Keratinocyte (primary cell): ENCODE measurements at places on chromosomes 1 and 21.
A peak's percentile ranks its signal among the peaks of the same experiment; 100 is the strongest.

- DNase-seq: no peak
Observed at GRCh38 chr21:38476385-38476784, 21.9 kb downstream of the ERG start.

DNA sequence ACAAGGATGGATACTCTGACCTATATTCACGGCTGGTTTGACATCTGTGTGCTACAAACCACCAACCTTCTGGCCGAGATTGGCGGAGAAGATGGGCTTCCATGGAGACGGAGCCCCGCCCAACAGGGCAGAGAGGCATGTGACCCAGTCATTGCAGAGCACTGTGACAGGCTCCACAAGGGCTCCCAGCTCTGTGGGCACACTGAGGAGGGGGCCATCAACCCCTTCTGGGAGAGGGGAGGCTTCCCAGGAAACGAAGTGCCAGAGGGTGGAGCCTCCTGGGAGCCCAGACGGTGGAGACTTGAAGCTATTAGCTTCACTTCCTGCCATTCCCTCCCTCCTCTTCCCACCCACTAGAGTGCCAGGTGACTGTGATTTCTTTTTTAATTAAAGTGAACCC is 71.6 kb upstream of the IFFO2 start:
- no peak for DNase-seq

GRCh38 chr1:228992907-228993535 is 257.7 kb downstream of the RHOU start:
- DNase-seq: no peak

- DNase-seq: peak; percentile 15
Observed at GRCh38 chr1:20666804-20667203, 5.6 kb upstream of the DDOST start.

DNA sequence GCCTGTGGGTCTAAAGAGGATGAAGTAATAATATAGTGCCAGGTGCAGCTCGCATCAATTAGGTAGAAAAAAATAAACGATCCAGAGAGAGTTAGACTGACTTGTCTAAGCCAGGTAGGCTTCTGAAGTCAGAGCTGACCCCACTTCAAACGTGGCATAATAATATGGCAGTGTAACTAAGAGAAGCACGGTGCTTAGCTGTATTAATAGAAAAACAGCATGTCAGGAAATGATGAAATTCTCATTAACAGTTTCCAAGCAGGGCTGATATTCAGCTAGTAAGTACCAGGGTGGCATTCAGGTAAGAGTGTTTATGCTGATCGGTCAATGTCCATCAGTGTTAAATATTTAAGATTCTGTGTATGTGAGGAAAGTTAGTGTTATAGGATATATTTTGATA is 145.8 kb upstream of the SAMSN1 start:
- DNase-seq: no peak

- DNase-seq: no peak
Observed at GRCh38 chr1:180961622-180962021, 48.9 kb downstream of the KIAA1614 start.

DNA sequence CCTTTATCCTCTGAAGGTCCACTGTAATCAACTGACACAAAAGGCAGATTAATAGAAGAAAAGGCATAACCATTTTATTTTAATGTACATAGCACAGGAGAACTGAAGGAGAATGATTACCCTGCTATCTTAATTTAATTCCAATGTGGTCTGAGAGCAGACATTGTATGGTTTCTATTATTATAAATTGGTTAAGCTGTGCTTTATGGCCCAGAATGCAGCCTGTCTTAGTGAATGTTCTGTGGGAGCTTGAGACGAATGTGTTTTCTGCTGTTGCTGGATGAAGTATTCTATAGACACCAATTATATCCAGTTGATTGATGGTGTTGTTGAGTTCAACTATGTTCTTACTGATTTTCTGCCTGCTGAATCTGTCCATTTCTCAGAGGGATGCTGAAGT is 25.0 kb upstream of the SLC2A1 start:
- no peak for DNase-seq

DNA sequence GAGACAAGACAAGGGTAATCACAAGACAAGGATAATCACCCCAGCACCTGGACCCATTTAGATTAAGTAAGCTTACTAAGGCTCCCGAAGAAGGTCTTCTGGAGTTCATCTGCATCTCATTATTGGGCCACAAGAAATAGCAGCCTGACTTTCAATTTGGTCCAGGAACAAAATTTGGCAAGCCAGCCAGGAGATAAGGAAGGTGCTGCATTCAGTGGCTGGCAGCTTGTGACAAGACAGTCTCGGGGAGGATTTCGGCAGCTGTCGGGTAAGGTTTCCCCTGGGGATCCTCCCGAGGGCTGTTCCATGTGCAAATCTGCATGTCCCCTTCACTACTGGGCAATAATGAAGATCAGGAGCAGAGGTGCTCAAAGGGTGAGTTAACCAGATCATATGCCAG is 195.2 kb downstream of the FCRL5 start:
- DNase-seq: no peak

DNA sequence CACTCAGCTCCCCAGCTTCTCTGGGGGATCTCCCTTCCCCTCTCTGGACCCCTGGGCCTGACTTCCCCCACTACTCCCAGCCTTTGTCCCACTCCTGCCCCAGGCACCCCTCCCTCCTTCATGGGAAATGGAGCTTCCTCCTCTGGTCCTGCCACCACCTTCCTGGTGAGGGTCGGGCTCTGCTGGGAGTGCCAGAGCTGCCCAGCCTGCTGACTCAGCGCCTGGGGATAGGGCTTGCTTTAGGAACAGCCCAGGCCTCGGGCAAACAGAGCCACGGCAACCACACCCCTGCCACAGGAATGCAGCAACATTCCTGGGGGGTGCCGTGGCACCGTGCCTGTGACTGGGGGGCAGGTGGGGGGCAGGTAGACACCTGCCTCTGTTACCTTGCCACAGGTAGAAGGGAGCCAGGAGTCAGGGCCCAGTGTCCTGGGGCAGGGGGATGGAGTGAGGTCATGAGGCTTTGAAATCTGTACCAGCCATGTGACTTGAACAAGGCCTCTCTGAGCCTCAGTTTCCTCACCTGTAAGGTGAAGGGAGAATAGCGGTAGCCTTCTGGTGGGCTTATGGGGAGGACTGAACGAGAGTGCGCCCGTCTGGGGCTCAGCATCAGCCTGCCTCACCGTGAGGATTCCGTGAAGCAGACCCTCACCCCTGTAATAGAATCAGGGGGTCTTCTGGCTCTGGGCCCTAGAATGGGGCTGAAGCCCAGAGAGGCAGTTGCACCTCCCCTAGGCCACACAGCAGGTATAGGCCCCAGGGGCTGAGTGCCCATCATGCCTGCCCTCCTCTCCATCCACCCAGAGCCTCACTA is 17.8 kb upstream of the EPHA2 start:
- peak; percentile 99 for DNase-seq

DNA sequence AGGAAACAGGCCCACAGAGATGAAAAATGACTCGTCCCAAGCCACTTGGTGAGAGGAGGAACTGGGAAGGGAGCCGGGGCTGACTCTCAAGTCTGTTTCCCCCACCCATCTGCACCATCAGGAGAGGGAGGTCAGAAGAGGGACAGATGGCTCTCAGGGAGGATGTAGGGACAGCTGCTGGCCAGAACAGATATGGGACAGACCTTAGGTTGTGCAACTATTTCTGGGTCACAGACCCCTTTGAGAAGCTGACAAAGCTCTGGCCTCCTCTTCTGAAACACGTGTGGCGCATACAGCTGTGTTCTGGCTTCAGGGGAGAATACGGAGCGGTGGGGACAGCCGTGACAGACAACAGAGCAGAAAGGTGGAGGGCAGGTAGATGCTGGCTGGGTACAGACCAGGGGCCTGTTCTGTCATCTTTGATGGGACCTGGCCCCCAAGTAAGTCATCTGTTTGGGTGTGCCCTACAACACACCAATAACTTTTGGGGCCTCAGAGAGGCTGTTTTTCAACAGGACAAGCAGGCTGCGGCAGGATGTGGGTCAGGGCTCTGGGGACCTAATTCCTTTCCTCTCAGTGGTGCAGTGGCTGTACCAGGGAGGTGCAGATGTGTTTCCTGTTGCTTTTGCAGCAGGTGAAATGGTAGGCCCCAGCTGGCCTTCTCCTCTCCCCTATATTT is 7.3 kb downstream of the SH3BGRL3 start:
- DNase-seq: no peak

GRCh38 chr1:30410153-30410851 is 313.1 kb downstream of the MATN1 start:
- no peak for DNase-seq

- no peak for DNase-seq
Observed at GRCh38 chr1:9093581-9093980, 24.1 kb upstream of the SLC2A5 start.

DNA sequence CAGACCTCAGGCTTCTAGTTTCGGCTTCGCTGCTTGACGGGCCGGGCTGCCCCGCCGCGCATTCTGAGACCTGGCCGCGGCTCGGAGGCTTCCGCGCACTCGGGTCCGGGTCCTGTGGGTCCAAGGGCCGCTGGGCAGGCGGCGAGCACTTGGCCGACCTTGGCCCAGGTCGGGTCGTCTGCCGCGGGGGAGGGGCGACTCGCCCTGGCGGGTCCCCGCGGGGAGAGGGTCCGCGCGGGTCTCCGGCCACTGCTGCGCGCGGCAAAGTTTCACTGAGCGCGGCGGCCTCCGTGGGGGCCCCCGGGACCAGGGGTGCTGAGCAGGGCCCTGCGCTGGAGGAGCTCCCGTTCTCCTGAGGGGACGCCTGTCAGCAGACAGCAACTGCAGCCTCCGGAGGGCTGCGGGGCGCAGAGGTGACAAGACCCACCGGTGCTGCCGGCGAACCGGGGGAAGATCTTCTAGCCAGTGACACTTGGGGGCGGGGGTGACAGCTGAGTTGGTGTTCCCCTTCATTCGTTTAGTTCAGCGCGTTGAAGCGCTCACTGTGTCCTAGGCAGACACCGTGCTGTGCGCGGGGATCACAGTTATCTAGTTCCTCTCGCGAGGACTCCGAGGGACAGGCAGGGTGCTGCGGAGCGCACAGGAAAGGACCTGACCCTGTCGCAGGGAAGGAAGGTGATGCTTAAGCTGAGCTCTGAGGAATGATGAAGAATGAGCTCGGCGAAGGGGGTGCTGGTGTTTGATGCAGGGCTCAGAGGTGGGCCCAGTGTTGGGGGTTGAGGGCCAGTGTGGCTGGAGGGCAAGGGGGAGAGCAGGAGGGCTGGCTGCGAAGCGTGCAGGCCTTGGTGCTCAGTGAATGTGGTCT is 725 bp downstream of the MTFR1L start:
- DNase-seq: no peak

DNA sequence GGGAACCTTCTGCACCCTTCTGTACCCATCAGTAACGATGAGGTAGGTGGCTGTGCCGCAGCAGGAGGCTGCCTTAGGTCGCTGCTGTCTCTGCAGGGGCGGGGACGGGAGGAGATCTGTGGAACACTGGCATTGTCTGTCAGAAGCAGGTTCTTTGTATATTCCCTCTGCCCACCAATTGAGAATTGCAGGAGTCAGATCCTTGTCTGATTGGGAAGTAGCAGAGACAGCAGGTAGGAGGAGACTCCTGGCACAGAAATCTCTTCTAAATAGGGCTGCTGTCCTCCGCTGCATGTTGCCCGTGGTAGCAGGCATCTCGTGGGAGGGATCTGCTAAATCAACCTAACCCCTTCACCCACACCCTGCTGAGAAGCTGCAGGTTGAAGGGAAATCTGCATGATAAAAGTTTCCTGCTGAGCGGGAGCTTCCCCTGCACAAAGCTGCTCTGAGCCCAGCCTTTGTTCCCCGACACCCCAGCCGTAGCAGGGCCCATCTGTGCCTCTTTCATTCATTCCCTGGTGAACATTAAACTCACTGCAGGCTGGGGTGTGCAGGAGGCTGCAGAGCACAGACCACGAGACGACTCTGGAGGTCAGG is 15.9 kb downstream of the SARS1 start:
- no peak for DNase-seq

GRCh38 chr1:107964336-107965109 is 457 bp downstream of the VAV3 start:
- DNase-seq: no peak
